Astrocyte (in vitro differentiated cells and primary cell): ENCODE measurements at places on chromosomes 3 and 15.

DNA sequence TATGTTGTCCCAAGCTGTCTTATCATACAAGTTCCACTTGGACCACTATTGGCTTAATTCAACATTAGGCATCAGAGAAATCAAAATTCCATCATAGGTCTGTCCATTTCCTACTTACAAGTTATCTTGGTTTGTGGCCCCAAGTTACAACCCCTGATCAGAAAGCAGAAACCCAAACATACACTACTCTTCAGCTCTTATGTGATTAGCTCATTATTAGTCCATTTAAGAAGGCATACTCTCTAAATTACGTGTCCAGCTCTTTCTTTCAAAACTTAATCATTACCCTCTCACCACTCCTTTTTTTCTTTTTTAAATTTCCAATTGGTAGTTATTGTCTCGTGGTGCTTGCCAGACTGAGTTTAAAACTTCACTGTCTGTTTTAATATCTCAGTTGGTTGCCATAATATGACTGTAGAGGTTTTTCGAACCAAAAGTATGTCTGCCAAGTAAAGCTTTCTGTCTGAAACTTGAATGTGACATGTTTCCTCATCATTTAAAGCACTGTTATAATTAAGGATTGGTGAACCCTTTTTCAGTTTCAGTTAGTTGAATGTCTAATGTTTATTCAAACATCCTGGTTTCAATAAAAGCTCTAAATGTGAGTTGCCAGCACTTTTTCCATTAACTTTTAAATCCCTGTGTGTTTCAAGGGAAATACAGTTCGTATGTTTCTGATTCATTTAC, 150.3 kb downstream of the SAMMSON start:
- DNase-seq: no peak

- DNase-seq: no peak
These were observed 99.0 kb downstream of the MEGF11 start for GRCh38 chr15:66154581-66154980.

DNA sequence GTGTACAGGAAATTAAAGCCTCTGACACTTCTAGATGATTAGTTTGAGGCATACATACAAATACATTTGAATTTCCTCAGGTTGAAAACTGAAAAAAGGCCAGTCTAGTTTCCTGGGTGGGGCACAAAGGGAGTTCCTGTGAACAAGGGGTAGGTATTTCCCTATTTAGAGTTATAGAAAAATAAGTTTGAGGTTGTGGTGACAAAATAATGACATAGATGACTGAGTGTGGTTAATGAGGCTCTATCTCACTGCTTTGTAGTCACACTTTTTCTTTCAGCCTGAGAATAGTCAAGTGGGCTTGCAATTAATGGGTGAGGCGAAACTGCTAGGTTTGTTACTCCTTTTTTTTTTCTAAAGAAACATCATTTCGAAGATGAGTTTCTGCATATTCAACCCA, 4.3 kb downstream of the SLCO3A1 start:
- DNase-seq: no peak

DNA sequence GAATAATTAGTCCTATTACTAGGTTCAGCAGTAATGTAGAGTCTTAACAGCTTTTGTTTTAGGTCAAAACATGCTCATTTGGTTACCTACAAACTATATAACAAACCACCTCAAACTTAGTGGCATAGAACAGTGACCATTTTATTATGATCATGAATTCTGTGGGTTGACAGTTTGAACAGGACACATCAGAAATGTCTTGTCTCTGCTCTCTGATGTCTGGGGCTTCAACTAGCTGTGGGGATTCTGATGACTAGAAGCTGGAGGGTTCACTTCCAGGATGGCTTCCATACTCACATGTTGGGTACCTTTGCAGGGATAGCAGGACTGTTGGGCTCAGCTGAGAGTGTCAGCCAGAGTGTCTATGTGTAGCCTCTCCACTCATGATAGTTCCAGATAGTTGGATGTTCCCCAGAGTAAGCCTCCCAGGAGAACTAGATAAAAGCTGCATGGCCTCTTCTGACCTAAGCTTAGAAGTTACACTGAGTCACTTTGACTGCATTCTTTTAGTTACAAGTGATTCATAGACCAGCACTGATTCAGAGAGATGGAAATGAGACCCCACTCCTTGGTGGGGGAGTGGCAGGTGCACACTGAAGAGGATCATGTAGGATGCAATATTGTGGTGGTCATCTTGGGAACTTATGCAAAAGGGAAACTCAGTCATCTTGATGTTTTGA, 32.6 kb downstream of the PLCL2 start:
- DNase-seq: peak; percentile 46
